Fibroblast of lung (primary cell): ENCODE measurements at places on chromosomes 16 and 17.

DNA sequence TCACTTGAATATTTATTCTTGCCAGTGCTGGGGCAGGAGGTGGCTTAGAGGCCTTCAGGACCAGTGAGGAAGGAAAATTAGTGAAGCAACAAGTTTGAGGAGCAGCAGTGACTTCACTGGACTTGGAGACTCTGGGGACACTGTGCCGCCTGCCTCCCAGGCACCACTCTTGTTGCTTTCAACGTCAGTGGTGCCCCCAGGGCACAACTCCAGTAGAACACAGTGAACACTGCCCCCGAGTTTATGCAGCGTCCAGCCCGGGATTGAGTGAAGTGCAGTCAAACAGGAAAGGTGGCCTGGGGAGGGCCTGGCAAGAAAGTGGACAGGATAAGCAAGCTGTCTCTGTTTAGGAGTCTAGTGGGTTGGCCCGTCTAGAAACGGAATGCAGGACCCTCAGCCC lies 24.4 kb upstream of the NAT9 start:
- DNase-seq = no peak

GRCh38 chr17:16379654-16380053 lies 1.2 kb upstream of the UBB start:
- no peak for DNase-seq

DNA sequence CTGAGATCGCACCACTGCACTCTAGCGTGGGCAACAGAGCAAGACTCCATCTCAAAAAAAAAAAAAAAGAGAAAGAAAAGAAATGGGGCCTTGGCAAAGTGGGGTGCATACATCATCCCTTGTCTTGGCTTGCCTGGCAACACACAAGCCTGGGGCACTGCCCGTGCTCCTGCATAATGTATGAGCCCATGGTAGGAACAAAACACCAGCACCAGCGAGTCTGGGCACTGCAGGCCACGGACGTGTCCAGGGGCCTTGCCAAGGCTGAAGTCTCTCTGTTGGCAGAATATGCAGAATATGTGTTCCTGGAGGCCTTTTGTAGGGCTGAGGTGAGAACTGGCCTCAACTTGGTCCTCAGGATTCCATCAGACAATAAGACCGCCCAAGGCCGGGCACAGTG lies 15.7 kb upstream of the ALDOA start:
- no peak for DNase-seq

GRCh38 chr16:50684823-50685461 lies 3.8 kb upstream of the SNX20 start:
- DNase-seq = no peak

DNA sequence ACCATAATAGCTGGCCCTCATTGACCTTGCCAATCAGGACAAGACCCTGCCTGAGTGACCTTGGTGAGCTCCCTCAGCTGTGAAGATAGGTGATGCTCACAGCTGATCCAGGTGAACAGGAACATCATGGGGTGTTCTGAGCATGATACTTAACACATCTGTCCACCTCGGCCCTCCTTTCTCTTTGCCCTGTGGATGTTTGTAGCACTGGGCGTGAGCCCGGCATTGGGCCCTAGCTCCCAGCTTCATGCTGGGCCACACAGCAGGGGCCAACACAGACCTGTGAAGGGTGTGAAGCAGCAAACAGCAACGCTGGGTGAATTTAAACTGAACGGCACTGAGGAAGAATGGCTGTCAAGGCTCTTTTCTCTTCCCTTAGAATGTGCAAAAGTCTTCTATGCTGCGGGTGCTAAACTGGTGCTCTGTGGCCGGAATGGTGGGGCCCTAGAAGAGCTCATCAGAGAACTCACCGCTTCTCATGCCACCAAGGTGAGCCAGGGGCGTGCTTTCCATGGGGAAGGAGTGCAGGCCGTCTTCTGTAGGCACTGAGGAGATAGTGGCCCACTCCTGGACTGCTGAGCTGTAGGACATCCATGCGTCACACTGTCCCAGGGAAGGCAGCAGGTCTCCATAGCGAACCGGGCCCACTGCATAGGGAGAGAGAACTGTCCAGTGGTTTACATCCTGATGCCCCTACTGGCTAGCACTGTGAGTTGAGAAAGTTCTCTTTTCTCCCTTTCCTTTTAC lies 35.9 kb downstream of the TMEM11 start:
- DNase-seq = no peak

DNA sequence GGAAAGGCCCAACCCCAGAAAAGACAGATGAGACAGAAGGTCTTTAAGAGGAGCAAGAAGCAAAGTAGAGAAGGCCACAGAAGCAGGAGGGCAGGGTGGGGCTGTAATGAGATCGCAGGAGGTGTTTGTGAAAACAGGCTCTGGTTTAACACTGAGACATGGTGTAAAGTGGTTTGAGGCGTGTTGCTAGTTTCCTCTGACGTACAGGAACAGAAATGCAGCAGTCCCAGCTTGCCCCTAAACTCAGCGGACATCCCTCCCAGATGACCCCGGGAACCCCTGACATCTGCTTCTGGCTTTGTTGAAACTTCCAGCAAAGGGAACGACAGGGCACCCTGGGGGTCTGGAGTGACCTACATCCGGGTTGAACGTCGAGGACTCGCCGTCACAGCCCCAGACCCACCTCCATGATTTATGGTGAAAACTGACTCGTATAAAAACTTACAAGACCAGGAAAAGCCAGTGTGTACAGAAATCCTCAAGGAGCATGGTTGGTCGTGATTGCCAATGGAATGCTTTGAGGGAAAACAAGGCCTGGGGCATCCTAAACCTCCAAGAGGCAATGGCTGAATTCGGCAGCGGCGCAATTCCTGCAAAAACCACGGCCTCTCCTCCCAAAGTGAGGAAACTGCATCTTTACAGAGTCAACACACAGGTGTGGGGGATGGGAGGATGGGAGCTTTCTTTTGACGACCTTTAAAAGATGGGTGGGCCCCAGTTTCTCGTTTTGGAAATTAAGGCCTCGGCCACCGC lies 25.8 kb downstream of the LITAF start:
- DNase-seq = peak; percentile 54

- DNase-seq = no peak
These were observed 100.6 kb downstream of the STXBP4 start for GRCh38 chr17:55068862-55069811.

DNA sequence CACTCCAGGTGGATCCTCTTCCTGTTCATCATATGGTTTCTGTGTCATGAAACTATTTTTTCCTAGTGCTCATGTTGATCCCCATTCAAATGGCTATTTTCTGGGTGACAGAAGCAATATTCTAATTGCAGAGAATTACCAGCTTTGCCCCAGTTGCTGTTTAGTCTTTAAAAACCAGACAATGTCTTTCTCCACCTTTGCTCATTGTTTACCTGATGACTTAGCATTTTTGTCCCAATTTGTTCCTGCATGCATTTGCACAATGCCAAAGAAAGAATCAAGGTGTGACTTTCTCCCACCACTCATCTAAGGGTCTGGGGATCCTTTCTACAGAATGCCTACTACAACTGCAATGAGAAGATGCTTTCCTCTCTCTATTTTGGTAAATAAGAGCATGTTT lies 439.9 kb upstream of the MAF start:
- no peak for DNase-seq

DNA sequence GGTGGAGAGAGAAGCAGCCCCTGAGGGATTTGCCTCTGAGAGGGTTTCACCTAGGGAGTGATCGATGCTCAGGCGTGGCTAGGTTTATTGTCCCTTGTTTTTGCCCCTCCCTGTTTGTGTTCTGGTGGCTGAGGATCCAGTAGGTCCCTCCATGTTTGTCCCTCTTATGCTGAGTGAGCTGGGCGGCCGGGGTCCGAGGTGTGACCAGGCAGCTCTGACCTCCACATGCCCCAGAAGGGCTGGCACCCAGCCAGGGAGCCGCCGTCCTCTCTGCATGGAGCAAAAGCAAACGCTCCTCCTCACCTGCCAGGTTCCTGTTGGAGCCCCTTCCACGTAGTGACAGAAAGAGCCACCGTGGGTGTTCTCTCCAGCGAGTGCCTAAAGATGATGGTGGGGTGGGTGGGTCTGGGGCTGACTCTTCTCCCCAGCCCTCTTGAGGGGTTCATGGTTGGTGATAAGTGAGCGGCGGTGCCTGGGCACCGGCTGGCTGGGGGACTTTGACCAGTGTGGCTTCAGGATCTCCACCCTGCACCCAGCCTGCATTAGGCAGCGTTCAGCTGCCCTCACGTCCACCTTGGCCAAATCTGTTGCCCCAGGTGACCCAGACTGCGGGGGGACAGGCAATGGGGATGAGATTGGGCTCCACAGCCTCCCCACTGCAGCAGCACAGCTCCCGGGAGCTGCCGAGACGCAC lies 14.1 kb upstream of the NUDT16L1 start:
- no peak for DNase-seq

DNA sequence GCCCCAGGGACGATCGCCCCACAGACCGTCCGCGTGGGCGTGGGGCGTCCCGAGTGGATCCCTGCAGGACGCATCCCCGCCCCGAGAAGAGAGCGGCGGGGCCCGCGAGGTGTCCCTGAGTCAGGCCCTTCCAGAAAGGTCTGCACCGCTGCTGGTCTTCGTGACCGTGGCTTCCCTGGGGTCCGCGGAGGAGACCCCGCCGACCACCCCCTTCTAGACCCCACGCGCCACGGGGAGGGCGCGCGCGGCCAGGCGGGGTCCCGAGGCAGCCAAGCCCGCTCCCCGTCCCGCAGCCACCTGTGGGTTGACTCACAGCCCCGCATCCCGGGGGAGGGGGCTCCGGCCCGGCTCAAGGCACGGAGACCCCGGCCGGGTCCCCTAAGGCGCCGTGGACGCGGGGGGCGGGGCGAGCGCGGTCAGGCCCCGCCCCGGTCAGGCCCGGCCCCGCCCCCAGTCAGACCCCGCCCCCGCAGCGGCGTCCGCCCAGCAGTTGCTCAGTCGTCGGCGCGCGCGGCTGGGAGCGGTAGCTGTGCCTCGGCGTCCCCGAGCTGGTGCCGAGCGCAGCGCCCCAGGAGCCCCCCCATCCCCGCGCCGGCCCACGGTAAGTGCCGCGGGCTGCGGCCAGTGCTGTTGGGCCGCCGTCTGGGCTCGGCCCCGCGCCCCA lies at the start of gene BAIAP3:
TSS of gene BAIAP3 (plus strand) at position 497 of the 664 bp plus-strand sequence. CDS start 4,905 bp downstream, outside the sequence.
- DNase-seq = no peak

- no peak for DNase-seq
These were observed 1682.9 kb downstream of the TP53TG3F start for GRCh38 chr16:35142147-35142808.

- no peak for DNase-seq
These were observed 337.4 kb upstream of the HSBP1 start for GRCh38 chr16:83470416-83470815.

DNA sequence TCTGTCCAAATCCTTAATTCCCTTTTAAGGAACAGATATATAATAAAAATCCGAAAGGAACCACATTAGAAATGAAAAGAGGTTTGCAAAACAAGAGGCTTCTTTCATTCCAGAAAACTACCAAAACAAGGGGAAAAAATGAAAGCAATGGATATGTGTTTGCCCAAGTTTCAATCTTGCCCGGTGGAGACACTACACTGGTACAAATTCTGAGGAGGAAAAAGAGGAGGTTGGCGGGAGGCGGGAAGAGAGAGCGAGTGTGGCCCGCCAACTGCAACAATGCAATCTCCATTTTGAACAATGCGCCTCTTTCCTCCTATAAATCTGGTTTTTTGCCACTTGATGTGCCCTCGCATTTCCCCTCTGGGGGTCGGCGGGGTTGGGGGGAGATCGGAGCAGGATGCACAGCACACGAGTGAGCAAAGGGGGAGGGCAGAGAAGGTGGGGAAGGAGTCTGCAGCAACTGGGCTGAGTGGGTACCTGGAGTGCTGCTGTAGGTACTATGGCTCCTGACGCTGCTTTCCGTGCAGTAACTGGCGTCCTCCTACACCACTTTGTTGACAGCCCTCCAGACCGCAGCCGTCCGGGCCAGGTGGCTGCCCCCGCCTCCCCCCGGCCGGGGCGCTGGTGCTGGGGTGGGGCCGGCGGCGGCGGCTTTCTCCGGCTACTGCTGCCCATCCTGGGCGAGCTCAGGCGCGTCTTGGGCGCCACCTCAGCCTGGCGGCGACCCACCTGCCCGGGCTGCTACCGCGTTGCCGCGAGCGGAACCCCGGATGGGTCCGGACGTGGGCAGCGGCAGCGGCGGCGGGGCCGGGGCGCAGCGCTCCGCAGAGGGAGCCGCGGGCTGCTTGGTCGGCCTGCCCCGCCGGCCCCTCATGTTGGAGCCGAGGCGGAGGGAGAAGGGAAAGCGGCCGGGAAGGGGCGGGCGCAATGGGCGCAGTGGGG lies 93.8 kb upstream of the PLEKHM1 start:
- peak; percentile 53 for DNase-seq

- peak; percentile 11 for DNase-seq
These were observed 95.6 kb downstream of the NPIPB11 start for GRCh38 chr16:29310852-29311314.

DNA sequence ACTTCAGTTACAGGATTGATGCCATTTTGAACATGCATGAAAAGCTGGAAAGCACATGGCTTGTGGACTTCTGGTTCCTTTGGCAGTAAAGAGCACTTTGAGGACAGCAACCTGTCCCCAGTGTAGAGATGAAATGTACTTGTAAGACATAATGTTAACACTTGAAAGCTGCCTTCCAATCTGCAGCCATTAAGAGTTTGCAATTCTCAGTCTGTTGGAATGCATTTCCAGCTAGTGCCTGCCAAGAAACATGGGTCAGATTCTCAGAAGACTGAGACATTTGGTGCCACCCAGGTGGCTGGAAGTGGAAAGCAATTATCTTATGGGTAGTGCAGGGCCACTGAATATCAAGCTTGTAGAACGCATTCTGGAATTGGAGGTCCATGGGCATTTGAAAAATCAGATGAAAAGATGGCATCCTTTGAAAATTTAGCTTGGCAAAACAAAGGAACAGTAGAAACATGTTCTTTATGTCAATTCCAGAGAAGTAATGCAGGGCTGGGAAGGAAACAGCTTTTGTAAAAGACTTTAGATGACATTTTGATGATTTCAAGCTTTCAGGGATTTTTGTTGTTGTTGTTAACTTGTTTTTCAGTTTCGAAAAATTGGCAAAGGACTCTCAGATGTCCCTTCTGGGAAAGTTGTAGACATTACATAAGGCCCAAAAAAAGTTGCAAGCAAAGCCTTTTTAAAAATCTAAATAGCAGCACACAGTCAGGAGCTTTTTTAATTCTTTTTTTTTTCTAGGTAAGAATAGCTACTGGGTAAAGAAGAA lies 147.0 kb downstream of the ABCA8 start:
- no peak for DNase-seq

GRCh38 chr16:69669577-69669976 lies 56.8 kb downstream of the NQO1 start:
- DNase-seq = peak; percentile 12

- DNase-seq = peak; percentile 82
These were observed 84.3 kb downstream of the BMERB1 start for GRCh38 chr16:15518381-15519351.

GRCh38 chr16:22630242-22630641 lies 119.6 kb downstream of the NPIPB5 start:
- DNase-seq = no peak

DNA sequence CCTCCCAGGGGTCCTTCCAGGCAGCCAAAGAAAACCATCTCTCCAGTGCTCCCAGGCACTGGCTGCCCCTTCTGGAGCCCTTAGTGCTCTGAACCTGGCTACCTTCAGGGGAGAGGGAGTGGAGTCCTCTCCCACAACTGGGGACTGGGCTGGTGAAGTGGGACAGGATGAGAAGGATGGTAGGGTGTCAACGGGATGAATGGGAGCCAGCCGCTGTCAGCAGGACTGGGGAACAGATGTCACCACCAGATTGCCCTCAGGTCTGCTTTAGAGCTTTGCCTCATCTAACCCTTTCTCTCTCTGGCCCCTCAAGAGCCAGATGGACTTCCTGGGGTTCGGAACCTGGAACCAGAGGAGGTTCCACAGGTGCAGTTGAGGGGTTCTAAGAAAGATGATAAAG lies 488 bp upstream of the SEBOX start:
- no peak for DNase-seq

GRCh38 chr16:71430744-71431143 lies 11.1 kb downstream of the TLE7 start:
- DNase-seq = no peak

- peak; percentile 74 for DNase-seq
These were observed 3.1 kb downstream of the TEX2 start for GRCh38 chr17:64259922-64260321.

- no peak for DNase-seq
These were observed 469.9 kb downstream of the MAF start for GRCh38 chr16:79130616-79131015.
